ENCODE measurements at places on chromosomes 2 and 18. TPM values are rescaled to one million over a fixed set of nuclear protein-coding genes. Genes with fewer than 3 reads are reported as not detected.

The HNMT gene
- 59.2 TPM for total RNA-seq

The HRH4 gene
- total RNA-seq, result not detected

The LAMA3 gene
- 10.3 TPM for total RNA-seq

The ESPNL gene
- 0.36 TPM for total RNA-seq

The PSMA8 gene
- not detected for total RNA-seq

The IL36B gene
- not detected for total RNA-seq

The ASB18 gene
- not detected for total RNA-seq

The ERICH2 gene
- total RNA-seq, result not detected

The FEV gene
- 0.71 TPM for total RNA-seq

The TXNL4A gene
- total RNA-seq, result 16.9 TPM

The LRRTM1 gene
- total RNA-seq, result 1.5 TPM

DNA sequence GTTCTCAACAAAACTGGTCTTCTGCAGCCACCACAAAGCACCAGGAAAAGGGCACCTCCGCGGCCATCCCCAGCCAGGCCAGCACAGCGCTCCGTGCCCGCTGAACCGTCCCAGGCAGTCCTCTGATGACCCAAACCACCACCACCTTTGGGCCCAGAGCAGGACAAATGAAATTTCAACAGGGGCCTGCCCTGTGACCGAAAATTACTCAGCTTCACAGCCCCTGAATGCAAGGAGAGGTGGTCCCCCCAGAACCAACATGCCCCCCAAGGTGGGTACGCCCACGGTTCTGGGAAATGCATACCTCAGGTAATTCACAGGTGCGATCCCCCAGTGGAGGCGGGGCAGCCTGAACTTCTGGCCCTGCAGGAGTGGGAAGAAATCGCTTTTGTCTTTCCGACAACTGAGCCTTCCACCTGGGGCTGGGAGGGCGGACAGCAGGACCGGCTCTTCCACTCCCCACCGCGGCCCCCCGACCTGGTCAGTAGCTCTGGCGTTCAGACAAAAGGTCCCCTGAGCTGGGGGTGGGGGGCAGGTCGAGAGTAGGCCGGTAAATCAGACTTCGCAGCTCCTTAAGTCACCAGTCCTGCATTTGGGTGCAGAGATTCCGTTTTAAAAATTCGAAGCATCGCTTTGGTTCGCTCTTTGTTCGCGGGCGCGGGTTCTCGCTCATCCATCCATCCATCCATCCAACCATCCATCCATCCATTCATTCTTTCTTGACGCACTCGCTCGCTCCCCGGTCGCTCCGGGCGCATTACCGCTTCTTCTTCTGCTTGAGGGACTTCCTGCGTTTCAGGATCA lies 1.4 kb downstream of the ARL4C start:
- peak; percentile 62 for DNase-seq

DNA sequence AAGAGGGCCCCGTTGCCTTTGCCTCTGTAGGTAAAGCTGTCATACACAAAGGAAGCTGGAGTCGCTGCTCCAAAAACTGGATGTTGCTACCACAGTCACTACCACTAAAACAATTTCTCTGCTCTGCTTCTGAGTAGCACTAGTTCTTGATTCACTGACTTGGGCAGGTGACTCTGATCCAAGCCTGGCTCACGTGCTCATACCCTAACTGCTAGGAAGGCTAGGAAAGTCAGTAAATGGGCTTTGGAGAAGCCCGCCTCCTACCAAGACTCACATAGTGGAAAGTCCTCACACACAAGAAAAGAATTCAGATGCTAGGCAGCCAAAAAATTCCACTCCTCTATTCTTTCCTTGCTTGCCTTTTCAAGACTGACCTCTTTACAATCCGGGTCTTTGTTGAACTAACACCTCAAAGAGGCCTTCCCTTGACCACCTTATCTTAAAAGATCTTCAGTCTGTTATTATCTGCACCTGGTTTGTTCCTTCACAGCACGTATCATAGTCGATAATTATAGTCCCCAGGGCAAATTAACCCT lies 11.4 kb upstream of the DYNC1I2 start:
- DNase-seq, result no peak

GRCh38 chr2:180657054-180657453 lies 323.4 kb upstream of the UBE2E3 start:
- DNase-seq, result no peak

DNA sequence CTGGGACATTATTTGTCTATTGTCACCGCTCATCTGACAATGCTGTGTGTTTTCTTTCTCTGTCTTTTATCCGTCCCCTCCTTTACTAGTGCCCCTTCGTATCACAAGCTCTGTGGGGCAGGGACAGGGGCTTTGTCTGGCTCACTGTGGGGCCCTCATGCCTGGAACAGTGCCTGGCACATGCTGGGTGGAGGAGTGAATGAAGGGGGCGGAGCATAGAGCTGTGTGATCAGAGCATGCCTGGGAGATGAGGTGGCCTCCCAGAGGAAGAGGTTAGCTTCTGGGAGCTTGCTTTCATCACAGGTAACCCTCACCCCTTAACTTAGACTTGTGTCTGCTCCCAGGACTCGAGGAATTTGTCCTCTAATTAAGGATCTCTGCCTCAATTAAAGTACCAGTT lies 16.4 kb downstream of the MTCL1 start:
- no peak for DNase-seq

- no peak for DNase-seq
Observed at GRCh38 chr2:75518638-75519465, 41.9 kb downstream of the EVA1A start.

GRCh38 chr2:240930096-240930630 lies 24.0 kb downstream of the CROCC2 start:
- peak; percentile 36 for DNase-seq

GRCh38 chr2:60306267-60306861 lies 247.1 kb downstream of the BCL11A start:
- DNase-seq, result no peak

- DNase-seq, result no peak
Observed at GRCh38 chr2:167925758-167926157, 321.6 kb downstream of the STK39 start.

DNA sequence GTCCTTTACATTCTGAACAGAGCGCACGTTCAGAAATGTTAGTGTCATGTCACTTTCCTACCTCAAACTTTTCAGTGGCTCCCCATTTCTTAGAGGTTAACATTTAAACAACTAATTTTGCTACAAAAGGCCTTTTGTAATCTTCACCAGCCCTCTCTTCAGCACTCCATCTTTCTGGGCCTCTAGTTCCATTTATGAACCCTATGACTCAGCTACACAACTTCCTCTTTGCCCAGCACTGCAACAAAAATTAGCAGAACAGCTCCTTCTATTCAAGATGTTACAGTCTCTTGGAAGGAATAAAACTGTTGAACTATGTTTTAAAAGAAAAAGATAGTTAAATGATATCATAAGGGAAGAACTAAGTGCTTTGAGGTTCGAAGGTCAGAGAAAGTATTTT lies 139.9 kb downstream of the VWC2L start:
- no peak for DNase-seq

GRCh38 chr2:177059293-177059692 lies 153.3 kb upstream of the HNRNPA3 start:
- DNase-seq, result no peak

GRCh38 chr2:164719996-164720941 lies 99.0 kb upstream of the GRB14 start:
- no peak for DNase-seq

- DNase-seq, result peak; percentile 58
Observed at GRCh38 chr2:239932881-239933735, 92.0 kb downstream of the NDUFA10 start.

- DNase-seq, result no peak
Observed at GRCh38 chr18:47191961-47192360, 15.8 kb upstream of the IER3IP1 start.

- no peak for DNase-seq
Observed at GRCh38 chr2:79100285-79100684, 12.5 kb upstream of the REG1B start.

DNA sequence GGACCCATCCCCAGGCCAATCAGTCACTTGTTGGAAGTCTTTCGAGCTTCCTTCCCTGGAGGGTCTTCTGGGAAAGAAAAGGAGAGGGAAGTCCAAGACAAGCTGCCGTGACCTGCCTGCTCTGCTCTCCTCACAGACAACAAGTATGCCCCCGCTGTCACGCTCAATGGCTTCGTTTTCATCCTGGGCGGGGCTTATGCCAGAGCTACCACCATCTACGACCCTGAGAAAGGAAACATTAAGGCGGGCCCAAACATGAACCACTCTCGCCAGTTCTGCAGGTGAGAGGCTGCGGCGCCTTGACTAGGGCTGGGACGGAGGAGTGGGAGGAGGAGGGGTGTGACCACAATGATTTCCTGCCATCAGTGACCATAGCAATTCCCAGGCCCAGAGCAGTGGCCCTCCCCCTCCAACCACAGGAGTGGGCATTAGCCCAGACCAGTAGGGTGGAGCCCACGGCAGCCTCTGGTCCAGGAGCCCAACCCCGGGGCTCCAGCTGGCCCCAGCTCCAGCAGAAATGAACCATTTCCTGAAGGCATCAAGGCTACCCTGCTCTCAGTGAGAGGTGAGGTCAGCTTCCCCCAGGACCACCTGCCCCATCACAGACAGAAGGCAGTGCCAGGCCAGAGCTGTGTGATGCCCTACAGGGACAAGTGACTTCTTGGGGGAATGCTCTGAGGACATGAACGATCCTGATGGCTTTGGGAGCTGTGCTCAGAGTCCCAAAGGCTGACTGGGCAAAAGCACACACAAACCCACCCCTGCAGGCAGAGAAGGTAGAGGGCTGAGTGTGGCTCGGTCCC lies 223.1 kb downstream of the ATAD2B start:
- DNase-seq, result peak; percentile 46

DNA sequence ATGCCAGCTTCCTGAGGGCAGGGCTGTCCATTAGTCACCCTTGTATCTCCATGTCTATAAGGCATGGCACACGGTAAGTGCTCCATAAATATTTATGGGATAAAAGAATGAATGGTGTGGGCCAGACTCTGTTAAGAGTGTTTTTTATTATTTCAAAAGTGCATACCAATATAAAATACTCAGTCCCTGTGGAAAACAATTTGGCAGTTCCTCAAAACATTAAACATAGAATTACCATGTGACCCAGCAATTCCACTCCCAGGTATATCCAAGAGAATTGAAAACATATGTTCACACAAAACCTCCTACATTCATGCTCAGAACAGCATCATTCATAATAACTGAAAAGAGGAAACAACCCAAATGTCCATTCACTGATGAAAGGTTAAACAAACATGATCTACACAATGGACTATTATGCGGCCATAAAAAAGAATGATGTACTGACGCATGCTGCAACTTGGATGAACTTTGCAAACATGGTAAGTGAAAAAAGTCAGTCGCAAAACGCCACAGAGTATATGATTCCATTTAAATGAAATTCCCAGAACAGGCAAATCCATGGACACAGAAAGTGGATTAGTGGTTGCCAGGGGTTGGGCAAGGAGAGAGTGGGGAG lies 69.1 kb upstream of the TCF7L1 start:
- no peak for DNase-seq

- no peak for DNase-seq
Observed at GRCh38 chr2:240024766-240025165, 376 bp downstream of the NDUFA10 start.

GRCh38 chr2:127157114-127157513 lies 50.2 kb upstream of the BIN1 start:
- peak; percentile 44 for DNase-seq

DNA sequence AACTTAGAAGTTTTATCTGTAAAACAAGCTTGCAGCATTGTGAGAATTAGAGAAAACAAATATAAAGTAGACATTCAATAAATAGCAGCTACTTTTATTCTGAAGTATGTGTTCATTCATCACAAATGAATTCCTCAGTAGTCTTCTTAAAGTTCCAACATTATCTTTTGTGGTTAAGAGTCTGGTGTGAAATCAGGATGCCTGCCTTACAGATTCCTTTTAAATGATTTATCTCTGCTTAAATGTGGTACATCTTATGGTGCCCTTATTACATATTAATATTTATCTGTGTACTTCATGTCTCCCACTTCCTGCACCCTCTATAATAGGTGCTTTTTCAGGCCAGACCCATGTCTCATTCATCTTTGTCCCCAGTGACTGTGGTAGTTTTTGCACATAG lies 595.0 kb downstream of the STK39 start:
- no peak for DNase-seq

DNA sequence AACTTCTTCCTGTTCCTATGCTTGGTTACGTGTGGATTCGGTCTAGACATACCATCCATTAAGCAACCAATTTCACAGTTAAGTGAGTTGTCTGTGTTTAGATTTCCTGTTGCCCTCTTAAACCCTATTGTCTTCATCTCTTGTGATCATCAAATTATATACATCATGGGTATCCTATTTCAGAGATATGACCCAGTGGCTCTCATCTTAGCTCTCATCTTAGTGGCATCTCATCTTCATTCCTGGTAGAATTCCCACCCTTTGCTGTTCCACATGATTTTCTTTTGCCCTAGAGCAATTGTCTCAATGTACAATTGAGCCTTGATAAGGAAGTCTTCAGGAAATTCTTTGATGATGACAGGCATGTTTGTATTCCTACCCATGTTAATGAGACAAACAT lies 29.4 kb upstream of the FN1 start:
- no peak for DNase-seq

DNA sequence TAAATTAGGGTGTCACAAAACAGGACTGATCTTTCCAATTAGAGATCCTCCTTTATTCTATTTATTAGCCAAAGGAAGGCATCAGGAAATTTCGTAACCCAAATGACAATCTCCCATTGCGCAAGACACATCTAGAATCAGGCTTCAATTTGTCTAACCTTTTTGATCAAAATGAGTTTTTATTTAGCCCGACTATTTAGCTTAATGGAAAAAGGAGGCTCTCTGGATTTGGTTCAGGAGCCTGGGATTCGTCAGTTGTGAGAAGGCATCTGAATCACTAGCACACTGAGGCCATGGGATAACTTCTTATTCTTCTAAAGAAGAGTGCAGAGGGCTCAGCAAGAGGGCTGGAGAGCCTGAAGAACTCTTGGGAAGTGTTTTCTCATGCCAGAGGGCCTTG lies 332.1 kb upstream of the ETAA1 start:
- DNase-seq, result peak; percentile 84

GRCh38 chr2:143937723-143938350 lies 582.1 kb downstream of the ZEB2 start:
- DNase-seq, result no peak
